ENCODE measurements at places on chromosomes 11 and 22.

DNA sequence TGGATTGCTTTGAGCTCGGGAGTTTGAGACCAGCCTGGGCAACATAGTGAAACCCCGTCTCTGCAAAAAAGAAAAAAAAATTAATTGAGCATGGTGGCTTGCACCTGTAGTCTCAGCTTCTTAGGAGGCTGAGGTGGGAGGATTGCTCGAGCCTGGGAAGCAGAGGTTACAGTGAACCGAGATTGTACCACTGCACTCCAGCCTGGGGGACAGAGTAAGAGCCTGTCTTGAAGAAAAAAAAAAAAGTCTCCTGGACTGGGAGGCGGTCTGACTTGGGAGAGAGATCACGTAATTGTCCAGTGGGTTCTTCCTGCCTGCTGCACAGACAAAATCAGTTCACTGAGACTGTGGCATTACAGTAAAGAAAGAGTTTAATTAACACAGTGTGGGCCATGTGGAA is 3.1 kb upstream of the MTCH2 start:
- no peak for DNase-seq

GRCh38 chr11:72556433-72556832 is 117.8 kb downstream of the PDE2A start:
- DNase-seq = no peak

DNA sequence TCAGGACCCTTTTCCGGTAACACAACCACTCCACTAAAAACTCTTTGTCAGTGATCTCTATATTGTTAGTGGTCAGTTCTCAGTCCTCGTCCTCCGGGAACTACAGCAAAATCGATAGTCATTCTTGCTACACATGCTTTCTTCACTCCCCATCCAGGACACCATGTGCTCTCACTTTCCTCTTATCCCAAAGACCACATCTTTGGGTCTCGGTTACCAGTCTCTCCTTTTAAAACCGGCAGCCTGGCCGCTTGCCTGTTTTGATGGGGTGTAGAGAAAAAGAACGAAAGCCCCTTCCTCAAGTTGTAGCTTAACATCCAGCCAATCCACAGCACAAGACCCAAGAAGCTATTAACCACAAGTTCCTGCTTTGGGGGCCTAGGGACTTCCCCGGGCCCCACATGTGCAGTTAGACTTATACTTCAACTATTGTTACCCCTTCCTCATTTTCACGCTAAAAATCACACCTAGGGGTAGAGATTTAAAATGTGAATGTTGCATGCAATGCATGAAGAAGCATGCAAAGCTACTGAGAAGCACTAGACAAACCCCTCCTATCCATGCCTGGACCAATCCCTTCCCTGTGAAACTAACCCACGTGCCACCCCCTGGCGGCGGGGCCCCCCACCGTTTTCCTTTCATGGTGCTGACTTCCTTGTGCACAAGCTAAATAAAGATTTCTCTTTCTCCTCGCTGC is 1.5 kb upstream of the TOLLIP start:
- no peak for DNase-seq

GRCh38 chr11:21810650-21811049 is 382.2 kb upstream of the ANO5 start:
- DNase-seq = no peak

DNA sequence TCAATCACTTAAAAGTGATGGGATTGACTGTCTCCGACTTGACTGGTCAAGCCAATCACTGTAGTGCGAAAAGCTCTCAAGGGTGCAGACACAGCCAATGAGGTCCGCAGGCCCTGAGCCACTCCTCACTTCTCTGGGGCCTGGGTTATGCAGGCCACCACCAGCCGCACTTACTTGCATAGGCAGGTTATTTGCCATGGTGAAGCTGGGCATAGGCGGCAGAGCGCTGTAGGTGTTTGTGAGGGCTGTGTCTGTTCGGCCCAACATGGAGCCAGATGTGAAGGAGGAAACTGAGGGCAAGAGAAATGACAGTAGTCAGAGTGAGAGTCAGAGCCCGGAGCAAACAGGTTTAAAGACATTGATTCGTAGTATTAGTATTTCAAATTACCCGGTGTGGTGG is 17.9 kb downstream of the PAX6 start:
- no peak for DNase-seq

- DNase-seq = no peak
Measured at GRCh38 chr11:103622296-103622695, 414.1 kb upstream of the DDI1 start.

- DNase-seq = no peak
Measured at GRCh38 chr11:44627911-44628729, 62.7 kb downstream of the CD82 start.

DNA sequence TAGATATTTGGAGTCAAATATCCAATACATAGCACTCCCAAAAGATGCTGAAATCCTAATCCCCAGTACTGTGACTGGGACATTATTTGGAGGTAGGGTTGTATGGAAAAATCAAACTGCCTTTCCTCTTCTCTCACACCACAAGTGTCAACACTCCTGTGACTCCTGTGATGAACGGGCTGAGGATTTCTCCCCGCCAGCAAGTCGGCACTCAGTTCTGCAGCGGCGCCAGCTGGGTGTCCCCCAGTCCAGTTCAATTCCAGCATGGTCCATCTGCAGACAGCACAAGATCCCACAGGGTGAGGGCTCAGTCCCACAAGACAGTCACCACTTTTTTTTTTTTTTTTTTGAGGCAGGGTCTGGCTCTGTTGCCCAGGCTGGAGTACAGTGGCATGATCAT is 4.3 kb upstream of the PARVB start:
- no peak for DNase-seq

- no peak for DNase-seq
Measured at GRCh38 chr22:32574411-32574810, 99.8 kb downstream of the FBXO7 start.

DNA sequence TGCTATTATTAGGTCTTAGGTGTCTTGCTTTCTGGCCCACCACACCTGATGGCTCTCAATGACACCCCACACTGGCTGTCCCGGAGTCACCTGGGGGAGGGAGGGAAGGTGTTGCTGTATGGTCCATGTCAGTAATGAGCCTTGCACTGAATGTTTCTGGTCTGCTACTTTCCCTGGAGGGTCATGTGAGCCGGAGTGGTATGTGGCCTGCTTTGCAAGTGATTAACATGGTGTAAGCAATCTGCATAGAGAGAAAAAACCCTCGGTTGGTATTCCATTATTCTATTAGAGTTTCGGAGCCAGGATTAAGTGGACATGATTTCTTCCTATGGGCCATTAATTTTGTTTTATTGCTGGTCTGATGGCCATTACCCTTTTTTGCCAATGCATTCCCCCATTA is 63.9 kb downstream of the PKNOX2 start:
- DNase-seq = no peak

GRCh38 chr11:26914968-26915367 is 78.9 kb upstream of the FIBIN start:
- no peak for DNase-seq

DNA sequence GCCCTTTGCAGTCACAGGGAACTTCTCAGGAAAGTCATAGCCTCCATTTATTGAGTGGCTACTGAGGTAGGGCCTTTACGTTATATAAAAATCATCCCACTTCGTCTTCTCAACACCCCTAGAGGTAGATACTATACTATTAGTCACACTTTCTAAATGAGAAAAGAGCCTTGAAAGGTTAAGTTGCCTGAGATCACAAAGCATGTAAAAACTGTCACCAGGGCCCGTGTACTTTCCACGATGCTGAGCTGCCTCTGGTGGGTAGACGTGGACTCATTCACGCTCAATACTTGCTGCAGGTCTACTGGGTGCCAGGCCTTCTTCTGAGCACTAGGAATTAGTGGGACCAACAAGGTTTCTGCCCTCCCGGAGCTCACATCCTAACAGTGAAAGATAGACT is 16.3 kb downstream of the CHRDL2 start:
- DNase-seq = no peak

- no peak for DNase-seq
Measured at GRCh38 chr11:29679996-29680395, 336.8 kb downstream of the KCNA4 start.

DNA sequence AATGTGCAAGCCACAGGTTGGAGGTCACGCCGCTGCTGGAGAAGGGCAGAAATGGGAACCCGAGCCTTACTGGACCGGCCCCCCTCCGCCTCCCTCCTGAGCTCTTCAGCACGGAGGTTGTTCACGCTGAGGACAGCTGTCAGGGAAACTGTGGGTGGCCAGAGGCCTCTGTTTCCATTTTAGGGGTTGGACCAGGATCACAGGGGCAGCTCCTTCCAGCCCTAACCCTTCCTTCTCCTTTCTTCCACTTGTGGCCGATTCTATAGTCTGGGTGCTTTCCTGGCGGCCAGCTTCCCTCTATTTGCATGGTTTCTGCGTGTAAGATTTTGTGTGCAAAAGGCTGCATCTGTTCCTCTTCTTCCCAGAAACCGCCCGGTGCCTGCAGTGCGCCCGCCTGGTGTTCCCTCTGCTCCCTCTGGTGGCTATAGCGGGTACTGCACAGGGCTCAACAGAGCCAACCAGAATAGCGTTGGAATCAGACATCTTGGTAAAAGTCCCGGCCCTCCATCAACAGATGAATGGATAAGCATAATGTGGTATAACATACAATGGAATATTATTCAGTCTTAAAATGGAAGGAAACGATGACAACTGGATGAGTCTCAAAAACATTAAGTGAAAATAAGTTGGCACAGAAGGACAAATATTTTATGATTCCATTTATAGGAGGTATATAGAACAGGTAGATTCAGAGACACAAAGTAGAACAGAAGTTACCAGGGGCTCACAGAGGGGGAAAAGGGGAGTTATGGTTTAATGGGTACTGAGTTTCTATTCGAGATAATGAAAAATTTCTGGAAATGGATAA is 8.4 kb upstream of the SLC22A8 start:
- DNase-seq = peak; percentile 68

GRCh38 chr11:77799338-77799737 is 21.2 kb downstream of the RSF1 start:
- DNase-seq = no peak

GRCh38 chr22:30270832-30271231 is 4.2 kb upstream of the OSM start:
- no peak for DNase-seq

- DNase-seq = no peak
Measured at GRCh38 chr11:46285173-46285572, 7.7 kb downstream of the CREB3L1 start.

DNA sequence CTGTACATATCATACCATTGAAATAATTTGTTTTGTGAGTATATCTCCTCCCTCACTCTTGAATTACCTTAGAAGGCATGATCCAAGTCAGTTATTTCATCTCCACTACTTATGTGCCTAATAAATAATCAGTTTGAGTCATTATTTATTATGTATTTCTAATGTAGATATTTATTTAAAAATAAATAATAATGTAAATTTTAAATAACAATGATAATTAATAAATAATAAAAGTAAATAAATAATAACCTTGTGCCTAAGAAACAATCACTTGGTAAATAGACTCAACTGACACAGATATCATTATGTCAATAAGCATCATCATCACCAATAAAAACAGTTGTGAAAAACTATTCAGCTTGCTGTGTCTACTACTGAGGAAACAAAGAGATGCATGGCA is 213.8 kb downstream of the CNTN5 start:
- no peak for DNase-seq
